ENCODE measurements at places on chromosomes 11 and 22.

DNA sequence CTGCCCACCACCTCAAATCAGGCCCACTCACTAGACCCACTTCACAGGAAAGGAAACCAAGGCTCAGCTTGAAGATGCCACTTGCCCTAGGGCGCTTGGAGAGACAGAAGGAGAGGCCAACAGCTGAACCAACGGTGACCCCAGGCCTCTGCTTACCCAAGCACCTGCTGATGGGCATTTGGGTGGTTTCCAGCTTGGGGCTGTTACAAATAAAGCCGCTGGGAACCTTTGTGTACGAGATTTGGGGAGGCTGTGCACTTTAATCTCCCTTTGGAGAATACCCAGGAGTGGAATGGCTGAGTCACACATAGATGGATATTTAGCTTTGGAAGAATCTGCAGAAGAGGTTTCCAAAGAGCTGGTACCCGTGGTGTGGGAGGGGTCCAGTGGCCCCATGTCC lies 50.9 kb upstream of the LINC01488 start:
- no peak for DNase-seq

GRCh38 chr11:84906995-84907394 lies 720.1 kb downstream of the DLG2 start:
- DNase-seq: peak; percentile 13

- DNase-seq: peak; percentile 66
Measured at GRCh38 chr11:68021167-68021787, 9.2 kb upstream of the NDUFS8 start.

DNA sequence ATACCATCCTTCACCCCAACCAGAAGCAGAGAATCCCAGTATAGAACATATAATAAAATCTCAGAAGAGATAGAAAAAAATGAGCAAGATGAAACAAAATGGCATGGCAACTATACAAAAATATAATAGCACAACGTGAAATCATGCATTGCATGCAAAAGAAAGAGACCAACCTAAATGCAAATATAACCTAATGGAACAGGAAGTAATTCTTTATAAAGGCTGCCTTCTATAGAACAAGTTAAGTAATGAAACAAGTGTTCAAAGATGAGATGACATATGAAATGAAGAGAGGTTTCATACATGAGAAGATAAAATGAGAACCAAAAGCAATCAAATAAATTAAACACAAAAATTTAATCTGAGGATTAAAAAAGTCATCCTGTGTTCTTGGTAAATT lies 18.5 kb upstream of the ARHGAP20 start:
- no peak for DNase-seq

DNA sequence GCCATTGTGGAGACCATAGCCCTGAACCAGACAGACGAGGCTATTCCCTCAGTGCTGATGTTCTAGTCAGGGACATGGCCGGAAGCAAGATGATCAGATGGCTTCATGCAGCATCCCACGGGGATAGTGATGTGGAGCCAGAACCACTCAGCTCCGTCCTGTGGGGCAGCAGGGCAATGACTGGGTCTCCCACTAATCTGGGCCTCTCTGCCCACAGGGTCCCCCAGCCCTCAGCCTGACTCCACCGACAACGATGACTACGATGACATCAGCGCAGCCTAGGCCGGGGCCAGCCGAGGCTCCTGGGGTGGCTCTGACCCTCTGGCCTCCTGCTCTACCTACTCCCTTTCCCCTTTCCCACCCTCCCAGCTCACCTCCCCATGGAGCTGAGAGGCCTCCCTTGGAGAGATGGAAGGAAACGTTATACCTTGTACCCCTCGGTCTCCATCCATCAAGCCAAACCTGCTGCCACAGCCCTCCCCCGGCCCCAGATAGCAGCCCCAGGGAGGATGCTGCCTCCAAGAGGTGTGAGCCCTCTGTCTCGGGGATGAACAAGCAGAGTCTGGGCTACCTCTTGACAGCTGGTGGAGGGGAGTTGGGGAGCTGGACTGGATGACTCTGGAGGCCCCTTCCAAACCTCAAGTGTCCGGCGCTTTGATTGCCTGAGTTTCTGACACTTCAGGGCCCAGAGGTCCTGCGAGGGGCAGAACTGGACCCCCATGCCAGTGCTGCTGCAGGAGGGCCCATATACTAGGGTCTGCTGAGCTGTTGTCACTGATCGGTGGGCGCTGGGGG lies 47.8 kb downstream of the CD6 start:
- DNase-seq: no peak

DNA sequence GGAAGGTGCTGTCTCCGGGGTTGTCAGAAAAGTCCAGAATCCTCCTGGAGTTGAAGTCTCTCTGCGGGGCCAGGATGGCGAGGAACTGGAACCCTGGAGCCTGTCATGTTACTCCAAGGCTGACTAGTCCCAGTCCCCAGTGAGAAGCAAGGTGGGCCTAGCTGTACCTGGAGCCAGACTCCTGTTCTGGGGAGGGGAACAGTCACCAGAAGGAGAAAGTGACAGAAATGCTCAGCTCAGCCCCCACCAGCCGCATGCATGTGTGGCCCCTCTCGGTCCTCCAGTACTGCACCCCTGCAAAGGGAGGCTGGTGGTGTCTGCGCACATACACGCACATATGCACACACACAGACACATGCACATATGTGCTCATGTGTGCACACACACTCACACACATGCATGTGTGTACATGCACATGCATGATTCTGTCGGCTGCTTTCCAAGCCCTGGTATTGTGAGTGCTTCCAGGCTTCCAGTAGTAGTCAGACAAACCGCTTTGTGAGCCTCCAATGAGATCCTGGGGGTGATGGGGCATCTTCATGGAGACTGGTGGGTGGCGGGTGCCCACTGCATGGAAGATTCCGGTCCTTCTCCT lies 54.3 kb downstream of the RTL6 start:
- DNase-seq: no peak

- DNase-seq: no peak
Measured at GRCh38 chr22:36285017-36285416, 32.1 kb downstream of the APOL1 start.

DNA sequence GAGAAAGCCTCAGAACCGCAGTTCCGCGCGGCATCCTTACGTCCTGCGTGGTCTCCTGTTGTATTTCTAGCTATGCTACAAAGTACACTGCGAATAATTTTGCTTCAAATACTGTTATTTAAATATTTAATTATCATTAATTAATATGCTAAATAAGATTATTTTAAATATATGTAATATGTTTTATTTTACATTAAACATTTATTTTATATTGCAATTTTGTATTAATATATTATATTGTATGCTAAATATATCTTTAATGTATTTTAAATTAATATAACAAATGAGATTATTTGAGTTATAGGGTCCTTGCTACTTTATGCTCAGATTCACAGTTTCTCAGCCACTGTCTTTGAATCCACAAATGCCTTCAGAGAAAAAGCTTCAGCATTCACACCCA lies 436.7 kb downstream of the BRD1 start:
- DNase-seq: no peak

- DNase-seq: no peak
Measured at GRCh38 chr22:41075946-41076345, 16.4 kb upstream of the EP300 start.

DNA sequence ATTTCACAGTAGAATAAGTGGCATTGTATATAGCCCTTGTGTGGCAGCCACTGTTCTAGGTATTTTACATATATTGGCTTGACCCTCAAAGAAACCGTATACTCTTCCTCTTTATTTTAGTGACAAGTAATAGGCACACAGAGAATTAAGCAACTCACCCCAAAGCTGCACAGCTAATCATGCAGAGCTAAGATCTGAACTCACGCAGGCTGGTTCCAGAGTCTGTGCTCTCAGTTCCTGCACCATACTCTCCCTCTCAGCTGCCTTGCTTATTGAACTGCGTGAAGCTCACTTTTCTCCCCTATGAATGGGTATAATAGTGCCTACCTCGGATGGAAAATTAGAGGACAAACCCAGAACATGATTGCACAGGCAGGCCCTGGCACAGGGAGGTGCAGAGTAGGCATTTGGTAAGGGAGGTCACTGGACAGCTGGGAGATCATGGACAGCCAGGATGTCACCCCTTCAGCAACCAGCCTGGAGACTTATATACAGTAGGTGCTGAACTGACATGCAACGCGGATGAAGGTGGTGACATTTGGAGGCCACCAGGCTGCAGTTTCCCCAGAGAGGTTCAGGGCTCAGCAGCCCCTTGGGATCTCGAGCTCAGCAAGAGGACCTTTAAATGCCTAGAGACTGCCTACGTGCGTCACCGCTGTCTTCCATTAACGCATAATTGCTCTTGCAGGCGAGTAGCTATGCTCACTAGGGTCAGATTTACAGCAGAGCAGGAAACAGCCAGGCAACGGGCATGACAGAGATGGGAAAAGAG lies 78.4 kb upstream of the TP53I11 start:
- DNase-seq: no peak

GRCh38 chr11:103035791-103036434 lies 56.0 kb downstream of the DCUN1D5 start:
- peak; percentile 85 for DNase-seq

GRCh38 chr11:114040706-114041211 lies 18.8 kb upstream of the ZBTB16 start:
- peak; percentile 31 for DNase-seq

DNA sequence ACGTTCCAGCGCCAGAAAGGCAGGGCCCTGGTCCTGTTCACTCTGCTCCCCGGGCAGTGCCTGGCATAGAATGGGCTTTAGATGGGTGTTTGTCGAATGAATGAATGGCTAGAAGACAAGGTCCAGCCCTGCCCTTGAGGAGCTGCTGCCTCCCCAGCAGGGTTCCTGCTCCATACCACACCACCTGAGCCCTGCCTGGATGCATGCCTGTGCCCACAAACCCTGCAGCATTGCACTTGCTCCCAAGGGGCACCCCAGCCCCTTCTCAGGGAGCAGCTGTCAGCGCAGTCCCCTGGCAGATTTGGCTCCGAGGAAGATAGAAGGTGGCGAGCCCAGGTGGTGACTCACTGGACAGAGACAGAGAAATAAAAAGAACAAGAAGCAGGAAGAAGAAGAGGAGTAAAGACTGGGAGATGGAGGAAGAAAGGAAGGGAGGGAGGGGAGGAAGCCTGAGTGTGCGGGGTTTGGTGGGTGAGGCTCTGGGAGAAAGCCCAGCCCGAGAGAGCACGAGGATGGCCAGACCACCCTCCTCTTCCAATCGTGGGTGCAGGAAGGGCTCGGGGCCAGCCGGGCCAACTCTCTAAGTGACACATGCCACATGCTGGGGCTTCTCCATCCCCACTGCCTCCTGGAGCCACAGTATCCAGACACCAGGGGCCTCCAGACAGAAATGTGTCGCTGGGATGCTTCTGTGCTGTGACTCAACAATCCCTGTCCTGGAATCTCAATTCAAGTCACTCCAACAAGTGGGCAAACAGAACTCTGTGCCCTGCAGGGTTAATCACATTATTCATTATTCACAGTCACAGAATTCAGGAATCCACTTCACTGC lies 1474.3 kb downstream of the BRD1 start:
- no peak for DNase-seq

DNA sequence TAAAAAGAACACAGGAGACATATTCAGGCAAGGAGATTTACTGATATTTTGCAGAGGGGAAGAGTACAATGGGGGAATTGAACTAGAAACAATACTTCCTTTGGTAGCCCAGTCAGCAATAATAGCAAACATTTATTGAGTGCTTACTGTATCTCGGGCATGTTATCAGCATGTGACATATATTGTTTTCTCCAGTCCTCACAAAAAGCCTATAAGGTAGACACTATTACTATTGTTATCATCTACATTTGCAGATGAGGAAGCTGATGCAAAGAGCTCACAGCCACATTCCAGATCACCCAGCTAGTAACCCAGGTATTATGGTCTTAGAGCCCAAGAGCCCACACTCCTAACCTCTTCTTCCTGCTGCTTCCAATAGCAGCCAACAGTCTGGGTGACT lies 27.9 kb downstream of the NAV2 start:
- DNase-seq: no peak

DNA sequence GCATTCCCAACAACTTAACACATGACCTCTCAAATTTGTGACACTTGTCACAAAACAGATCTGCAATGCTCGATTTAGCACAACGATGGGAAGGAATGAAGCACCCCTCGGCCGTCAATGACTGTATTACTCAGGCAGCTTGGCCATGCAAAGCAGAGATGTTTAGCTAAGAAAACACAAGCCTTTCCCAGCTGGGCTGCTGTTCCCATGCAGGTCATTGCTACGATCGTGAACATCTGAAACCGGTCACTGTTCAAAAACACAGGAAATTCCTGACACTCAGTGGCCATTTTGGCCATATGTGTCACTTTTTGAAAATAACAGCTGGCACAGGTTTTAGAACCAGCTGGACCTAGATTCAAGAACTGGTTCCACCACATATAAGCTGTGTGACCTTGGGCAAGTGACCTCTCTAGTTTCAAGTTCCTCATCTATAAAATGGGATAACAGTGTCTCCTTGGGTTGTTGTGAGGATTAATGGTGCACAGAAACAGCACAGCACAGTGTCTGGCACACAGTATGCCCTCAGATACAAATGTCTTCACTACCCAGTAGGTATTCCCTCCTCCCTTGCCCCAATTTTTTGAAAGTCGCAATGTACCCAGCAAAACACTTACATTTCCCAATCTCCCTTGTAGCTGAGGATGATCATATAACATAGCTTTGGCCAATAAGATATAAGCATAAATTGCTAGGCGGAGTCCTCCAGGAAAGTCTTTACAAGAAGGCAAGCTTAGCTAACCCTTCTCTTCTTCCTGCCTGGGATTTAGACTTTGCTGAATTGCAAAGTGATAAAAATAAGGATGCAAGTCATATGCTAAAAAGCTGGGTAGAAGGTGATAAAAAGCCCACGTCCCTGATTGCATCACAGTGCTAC lies 93.1 kb downstream of the C11orf58 start:
- no peak for DNase-seq

GRCh38 chr11:6251990-6252473 lies 7.6 kb upstream of the CCKBR start:
- no peak for DNase-seq

GRCh38 chr22:35330258-35330861 lies 30.7 kb downstream of the TOM1 start:
- peak; percentile 81 for DNase-seq

DNA sequence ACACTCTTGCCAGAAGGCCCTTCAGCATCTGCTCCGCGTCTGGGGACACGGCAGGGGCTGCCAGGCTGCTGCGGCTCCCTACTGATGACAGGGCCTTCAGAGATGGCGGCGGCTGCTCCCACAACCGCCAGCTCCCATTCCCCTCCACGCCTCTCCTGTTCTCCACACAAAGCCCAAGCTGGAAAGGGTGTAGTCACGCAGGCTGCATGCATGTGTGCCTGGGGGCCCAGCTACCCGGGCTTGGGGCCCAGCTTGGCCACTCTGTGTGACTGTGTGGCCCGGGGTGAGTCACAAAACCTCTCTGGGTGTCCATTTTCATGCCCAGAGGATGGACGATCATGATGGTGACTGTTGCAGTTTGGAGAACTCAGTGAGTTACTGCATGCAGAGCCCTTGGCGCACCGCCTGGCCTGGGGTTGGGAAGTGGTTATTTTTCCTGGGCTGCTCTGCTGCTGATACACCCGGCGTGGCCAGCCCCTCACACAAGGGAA lies 31.7 kb upstream of the PARVB start:
- DNase-seq: no peak

GRCh38 chr11:134412203-134413042 lies at the start of gene B3GAT1:
TSS of gene B3GAT1 (minus strand) at chr11:134412242. CDS start at chr11:134387659, 24,583 bp downstream.
- DNase-seq: no peak

- no peak for DNase-seq
Measured at GRCh38 chr22:37293172-37293571, 10.9 kb downstream of the CYTH4 start.

GRCh38 chr11:119687373-119688046 lies 41.5 kb downstream of the NECTIN1 start:
- DNase-seq: no peak

- DNase-seq: no peak
Measured at GRCh38 chr11:131397675-131398074, 27.3 kb downstream of the NTM start.

Measured in kidney tubule cell (primary cell).